Activated CD8-positive, alpha-beta T cell treated with anti-CD3 and anti-CD28 coated beads, Interleukin-2, amount 10 ng/mL, durations not matched to agents 7 days and 5 days (primary cell): ENCODE measurements at places on chromosomes 3 and 15. TPM values are rescaled to one million over a fixed set of nuclear protein-coding genes. Genes with fewer than 3 reads are reported as not detected.
A peak's percentile ranks its signal among the peaks of the same experiment; 100 is the strongest.

DNA sequence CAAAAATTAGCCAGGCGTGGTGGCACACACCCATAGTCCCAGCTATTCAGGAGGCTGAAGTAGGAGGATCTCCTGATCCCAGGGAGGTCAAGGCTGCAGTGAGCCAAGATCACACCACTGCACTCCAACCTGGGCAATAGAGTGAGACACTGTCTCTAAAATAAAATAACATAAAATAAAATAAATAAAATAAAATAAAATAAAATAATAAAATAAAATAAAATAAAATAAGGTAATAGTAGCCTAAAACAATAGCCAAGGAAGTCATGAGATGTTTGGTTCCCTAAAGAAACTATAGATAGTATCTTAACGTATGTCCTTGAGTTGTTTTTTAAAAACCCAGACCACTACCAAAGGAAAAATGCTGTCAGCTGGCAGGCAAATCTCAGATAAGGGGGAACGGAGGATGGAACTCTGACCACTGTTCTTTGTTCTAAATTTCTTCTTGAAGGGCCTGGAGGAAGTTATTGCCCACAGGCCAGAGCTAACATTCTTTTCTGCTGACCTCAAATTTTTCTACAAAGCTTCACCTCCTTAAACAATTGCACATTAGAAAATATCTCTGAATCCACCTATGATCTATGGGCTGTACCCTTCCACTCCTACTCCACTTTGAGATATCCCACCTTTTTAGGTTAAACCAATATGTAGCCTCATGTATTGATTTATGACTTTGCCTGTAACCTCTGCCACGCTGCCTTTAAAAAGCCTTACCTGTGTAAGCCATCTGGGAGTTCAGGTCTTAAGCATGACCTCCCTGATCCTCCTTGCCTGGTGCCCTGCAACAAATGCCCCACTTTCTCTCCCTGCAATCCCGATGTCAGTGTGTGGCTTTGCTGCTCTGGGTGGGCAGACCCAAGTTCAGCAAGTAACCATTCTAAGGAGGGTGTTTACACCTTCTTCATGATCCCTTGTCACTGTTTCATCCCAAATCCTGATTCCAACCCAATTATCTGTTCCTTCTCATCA is 126.2 kb upstream of the BHLHE40 start:
- no peak overlapping the region for H3K4me3 ChIP-seq
- DNase-seq, result no peak
- peaks cover 86% of the 10 kb centered on the region for H3K4me1 ChIP-seq
- H3K27me3 ChIP-seq, result no peaks in the 10 kb centered on the region

GRCh38 chr15:65309882-65310418 is 5.5 kb downstream of the RNU5B-1 start:
- H3K4me1 ChIP-seq, result peaks cover 16% of the 10 kb centered on the region
- H3K36me3 ChIP-seq, result no peaks in the 10 kb centered on the region
- no peak for DNase-seq
- no peak overlapping the region for H3K27ac ChIP-seq

- H3K27me3 ChIP-seq, result peaks cover 2% of the 10 kb centered on the region
- H3K4me3 ChIP-seq, result no peak overlapping the region
- H3K4me1 ChIP-seq, result no peaks in the 10 kb centered on the region
- H3K36me3 ChIP-seq, result no peaks in the 10 kb centered on the region
Observed at GRCh38 chr3:15983693-15984092, 185.9 kb upstream of the ANKRD28 start.

DNA sequence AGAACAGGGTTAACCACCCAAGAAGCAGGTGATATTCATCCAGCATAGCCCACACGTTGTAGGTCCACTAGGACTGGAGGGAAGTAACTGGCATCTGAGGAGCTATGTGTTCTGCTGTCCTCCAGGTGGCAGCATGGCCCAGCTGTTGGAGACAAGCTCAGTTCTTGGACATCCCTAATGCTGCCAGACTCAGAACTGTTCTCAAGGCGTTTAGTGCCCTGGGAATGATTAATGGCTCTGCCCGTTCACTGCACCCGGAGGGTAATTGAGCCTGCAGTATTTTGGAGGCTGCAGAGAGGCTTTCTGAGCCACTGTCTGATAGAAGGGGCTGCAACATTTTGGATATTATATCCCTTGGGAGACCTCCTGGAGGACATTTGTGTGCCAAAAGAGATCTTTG is 521.3 kb upstream of the SEMA6D start:
- no peaks in the 10 kb centered on the region for H3K4me1 ChIP-seq
- H3K4me3 ChIP-seq, result no peak overlapping the region
- H3K27ac ChIP-seq, result no peak overlapping the region

- H3K27ac ChIP-seq, result no peak overlapping the region
- no peaks in the 10 kb centered on the region for H3K4me1 ChIP-seq
- H3K4me3 ChIP-seq, result no peak overlapping the region
Observed at GRCh38 chr15:61025781-61026180, 203.3 kb downstream of the RORA start.

GRCh38 chr3:189142527-189142926 is 29.2 kb upstream of the TPRG1 start:
- DNase-seq, result peak; percentile 41
- H3K4me3 ChIP-seq, result no peak overlapping the region
- peaks cover 32% of the 10 kb centered on the region for H3K4me1 ChIP-seq
- H3K36me3 ChIP-seq, result no peaks in the 10 kb centered on the region

DNA sequence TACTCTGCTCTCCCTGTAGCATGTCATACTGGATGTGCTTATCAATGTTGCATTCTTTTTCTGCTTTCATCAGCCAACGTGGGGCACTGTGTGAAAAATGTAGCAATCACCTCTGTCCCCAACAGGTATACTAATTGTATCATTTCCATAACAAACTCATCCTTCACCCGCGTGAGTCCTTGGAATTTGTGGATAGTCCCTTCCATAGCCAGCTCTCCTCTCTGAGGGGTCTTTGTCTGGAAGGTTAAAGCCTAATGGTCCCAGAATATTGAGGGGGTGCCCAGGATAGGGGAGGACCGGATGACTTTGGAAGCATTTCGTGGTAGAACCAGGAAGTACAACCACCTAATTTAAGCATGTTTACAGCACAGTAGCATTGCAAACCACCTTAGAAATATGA is 124.6 kb downstream of the FOXB1 start:
- H3K27me3 ChIP-seq, result peaks cover 13% of the 10 kb centered on the region
- H3K4me3 ChIP-seq, result no peak overlapping the region
- no peaks in the 10 kb centered on the region for H3K36me3 ChIP-seq
- no peak for DNase-seq

- no peaks in the 10 kb centered on the region for H3K36me3 ChIP-seq
- DNase-seq, result no peak
- no peaks in the 10 kb centered on the region for H3K4me1 ChIP-seq
- H3K4me3 ChIP-seq, result no peak overlapping the region
- H3K27ac ChIP-seq, result no peak overlapping the region
- H3K27me3 ChIP-seq, result peaks cover 28% of the 10 kb centered on the region
Observed at GRCh38 chr15:78347586-78348543, 7.7 kb downstream of the CRABP1 start.

DNA sequence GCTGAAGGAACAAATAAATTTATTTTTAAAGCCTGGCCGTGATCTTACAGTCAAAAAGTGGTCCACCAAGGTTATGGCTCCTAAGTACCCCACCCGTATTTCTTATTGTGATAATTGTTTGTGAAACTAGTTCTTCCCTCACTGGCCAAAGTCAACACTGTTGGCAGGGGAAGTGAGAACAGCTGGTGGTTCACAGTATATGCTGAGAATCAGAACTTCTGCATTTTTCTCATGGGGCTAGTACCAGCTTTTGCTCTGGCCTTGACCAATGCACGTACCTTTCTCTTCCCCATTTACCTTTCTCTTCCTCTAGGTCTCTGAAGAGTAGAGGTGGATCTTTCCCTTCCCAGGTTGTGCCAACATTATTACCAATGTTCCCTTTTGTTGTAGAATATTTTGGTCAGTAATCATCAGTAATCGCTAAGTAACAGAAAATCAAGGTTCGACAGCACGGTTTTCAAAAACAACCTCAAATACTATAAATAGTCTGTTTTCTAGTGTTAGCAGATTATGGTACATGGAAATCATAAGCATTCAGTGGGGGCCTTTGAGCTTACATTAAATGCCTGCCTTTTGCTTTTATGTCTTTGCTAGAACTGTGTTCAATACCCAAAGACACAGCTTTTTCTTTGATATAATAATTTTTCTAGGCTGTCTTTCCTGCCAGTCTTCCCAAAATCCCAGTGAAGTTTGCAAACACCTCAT is 268.0 kb downstream of the LPP start:
- H3K36me3 ChIP-seq, result peaks cover 44% of the 10 kb centered on the region
- H3K4me1 ChIP-seq, result peaks cover 23% of the 10 kb centered on the region
- no peak overlapping the region for H3K4me3 ChIP-seq
- H3K27me3 ChIP-seq, result no peaks in the 10 kb centered on the region
- no peak overlapping the region for H3K27ac ChIP-seq
- no peak for DNase-seq

The TNFAIP8L3 gene
- total RNA-seq, result not detected

The BMF gene
- 4.0 TPM for total RNA-seq

The UACA gene
- total RNA-seq, result 2.2 TPM

The ARRDC4 gene
- total RNA-seq, result 0.18 TPM

The XIRP1 gene
- total RNA-seq, result not detected

The SMCO1 gene
- 0.13 TPM for total RNA-seq
